ENCODE measurements at places on chromosomes 4 and X.

GRCh38 chrX:83535417-83536196 lies 27.5 kb downstream of the POU3F4 start:
- no peak for DNase-seq

DNA sequence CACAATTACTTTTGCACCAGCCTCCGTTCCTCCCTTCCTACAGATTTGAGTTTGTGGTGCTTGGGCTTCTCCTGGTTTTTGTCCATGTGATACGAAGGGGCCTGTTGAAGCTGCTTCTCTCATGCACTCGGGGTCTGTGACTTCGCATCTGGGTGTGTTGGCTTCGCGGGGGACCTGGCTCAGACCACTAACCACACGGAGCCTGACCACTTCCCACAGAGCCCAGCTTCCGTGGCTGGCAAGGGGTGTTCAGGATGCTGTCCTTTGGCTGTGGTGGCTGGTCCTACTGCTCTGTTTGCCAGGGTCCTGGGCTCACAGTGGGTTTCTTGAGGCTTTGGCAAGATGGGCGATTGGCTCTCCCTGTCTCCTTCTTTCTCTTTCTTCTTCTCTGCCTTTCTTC lies 19.8 kb upstream of the XG start:
- DNase-seq = no peak

GRCh38 chr4:169619518-169619957 lies 840 bp upstream of the CLCN3 start:
- DNase-seq = peak; percentile 59

- DNase-seq = no peak
Measured at GRCh38 chr4:76341063-76341462, 34.5 kb downstream of the STBD1 start.

DNA sequence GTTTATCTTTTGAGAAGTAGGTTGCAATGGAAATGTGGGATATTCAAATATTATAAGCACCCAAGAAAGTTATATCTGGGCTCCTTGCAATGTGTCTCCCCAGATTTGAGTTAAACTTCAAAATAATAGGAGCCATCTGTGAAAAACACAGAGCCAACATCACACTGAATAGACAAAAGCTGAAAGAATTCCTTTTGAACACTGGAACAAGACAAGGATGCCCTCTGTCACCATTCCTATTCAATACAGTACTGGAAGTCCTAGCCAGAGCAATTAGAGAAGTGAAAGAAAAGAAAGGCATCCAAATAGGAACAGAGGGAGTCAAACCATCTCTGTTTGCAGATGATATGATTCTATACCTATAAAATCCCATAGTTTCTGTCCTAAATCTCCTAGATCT lies 114.3 kb upstream of the IL1RAPL1 start:
- DNase-seq = no peak

DNA sequence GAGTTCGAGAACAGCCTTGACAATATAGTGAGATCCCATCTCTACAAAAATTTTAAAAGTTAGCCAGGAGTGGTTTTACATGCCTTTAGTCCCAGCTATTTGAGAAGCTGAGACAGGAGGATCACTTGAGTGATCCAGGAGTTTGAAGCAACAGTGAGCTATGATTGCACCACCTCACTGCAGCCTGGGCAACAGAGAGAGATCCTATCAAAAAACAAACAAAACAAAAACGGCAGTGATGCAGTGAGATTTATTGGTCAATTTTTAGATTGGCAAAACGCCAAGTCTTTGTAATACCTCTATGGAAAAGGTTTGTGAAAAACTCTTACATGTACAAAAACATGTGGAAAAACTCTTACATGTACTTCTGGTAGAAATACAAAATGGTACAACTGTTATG lies 91.3 kb downstream of the PTPN13 start:
- DNase-seq = no peak

DNA sequence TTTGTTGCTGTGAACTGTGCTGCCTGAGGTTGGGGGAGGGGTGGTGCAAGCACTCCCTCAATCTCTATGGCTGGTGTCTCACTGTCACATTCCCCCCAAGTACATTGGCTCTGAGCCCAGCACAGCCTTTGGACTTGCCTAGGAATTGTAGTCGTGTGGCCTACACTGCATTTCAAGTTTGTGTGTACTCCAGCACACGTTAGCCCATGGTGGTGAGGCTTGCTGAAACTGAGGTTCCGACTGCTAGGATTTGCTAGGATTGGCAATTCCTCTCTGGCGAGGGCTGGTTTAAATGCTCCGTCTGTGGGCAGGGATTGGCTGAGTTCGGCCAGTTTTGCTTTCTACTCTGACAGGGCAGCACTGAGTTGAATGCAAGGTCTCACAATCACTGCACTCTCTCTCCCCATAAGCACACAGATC lies 121.7 kb upstream of the CXXC4 start:
- DNase-seq = no peak

- no peak for DNase-seq
Measured at GRCh38 chrX:20857746-20858145, 516.5 kb upstream of the CNKSR2 start.

GRCh38 chrX:118250445-118250844 lies 95.5 kb upstream of the WDR44 start:
- no peak for DNase-seq

DNA sequence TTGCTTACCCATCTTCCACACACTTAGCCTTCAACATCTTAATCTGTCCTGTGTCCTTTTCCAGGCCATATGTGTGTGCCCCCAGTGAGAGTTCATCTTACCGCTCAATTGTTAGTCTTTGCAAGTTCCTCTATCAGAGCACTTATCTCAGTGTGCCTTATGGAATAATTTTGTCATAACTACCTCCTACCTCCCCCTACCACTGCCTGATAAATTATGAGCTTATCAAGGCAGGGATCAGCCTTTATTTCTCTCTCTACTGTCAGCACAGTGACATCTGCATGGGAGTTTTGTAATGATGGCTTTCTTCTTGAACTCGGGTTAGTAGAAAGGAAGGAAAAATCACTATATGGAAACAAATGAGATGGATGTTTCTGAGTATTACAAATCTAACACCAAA lies 53.2 kb downstream of the MTM1 start:
- no peak for DNase-seq

DNA sequence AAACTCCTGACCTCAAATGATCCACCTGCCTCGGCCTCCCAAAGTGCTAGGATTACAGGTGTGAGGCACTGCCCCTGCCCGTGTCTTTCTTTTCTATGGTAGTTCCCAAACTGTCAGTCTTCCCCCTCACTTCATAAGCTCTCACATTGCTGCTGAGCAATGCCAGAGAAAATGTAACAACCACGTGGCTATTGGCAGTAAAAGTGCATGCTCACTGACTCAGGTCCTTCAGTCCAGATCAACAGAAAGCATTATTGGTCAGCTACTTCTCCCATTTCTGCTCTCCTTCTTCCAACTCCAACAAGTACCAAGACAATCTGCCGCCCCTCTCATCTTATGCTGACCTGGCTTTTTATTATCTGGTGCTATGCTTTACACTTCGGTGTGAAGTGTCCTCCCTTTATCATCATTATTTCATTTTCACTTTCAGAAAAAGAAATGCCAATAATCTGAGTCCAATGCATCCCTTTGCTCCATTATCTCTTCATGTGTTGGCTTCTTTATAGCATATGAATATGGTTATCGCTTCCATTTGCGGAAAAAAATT lies 133.8 kb upstream of the UGT8 start:
- DNase-seq = no peak

DNA sequence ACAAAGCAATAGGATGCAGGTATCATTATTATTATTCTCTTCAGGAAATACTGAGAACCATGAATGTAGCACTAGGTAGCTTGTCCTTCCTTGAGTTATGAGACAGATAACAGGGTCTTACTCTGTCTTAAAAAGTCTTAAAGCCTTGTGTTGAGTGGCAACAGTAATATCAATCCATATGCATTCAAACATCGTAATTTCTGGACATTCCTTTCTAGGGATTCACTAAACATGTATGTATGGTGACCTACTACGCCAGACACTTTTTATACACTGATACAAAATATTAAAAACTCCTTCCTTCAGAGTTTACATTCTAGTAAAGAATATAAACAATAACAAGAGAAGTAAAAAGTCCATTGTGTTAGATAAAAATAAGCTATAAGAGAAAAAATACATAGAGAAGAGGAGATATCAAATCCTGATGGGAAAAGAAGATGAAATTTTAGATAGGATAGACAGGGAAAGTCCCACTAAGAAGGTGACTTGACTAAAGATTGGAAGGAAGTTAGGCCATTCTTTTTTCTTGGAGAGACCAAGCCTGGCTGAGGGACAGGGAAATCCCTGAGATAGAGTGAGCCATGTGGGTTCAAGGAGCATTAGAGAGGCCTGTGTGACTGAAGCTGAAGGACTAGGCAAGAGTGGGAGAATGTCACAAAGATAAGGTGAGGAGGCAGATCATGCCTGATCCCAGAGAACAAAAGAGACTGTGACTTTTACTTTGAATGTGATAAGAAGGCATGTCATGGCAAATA lies 5.0 kb upstream of the DDX60L start:
- no peak for DNase-seq

DNA sequence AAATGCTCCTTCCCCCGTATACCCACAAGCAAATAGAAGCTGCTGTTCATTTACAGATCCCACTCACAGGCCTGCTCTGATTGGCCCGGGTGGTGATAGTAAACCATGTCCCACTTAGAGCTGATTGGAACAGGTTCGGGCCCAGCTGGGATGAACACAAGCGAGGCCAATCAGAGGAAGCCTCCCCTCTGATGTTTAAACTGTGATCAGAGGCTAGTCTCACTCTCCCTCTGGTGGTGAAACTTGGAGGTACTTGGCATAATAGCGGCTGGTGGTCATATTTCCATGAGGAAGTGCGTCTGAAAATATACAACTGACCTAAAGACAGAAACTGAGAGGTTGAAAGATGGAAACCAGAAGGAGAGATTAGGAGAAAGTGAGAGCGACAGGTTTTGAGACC lies 51.5 kb upstream of the TRPC3 start:
- DNase-seq = peak; percentile 38

- no peak for DNase-seq
Measured at GRCh38 chr4:152983221-152983620, 47.1 kb downstream of the FHDC1 start.

- no peak for DNase-seq
Measured at GRCh38 chr4:134243742-134244713, 42.4 kb upstream of the PABPC4L start.

DNA sequence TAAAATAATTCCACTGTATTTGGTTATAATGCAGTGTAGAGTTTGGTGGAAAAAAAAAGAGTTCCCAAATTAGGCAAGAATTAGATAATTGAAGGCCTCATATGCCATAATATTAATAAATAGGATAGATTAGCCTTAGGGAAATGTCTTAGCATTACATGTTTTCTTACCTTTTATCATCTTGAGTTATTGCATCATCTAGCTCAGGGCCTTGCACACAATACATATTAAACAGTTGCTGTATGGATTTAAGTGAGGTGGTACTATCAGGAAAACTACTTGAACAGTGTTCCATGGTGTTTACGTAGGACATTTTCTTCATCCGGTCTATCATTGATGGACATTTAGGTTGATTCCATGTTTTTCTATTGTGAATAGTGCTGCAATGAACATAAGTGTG lies 419.4 kb downstream of the EPHA5 start:
- DNase-seq = no peak

- no peak for DNase-seq
Measured at GRCh38 chr4:172153719-172154118, 340.5 kb downstream of the GALNTL6 start.

- DNase-seq = no peak
Measured at GRCh38 chr4:105170711-105171110, 24.0 kb downstream of the TET2 start.

GRCh38 chr4:735583-735982 lies 30.0 kb downstream of the PCGF3 start:
- DNase-seq = no peak

- no peak for DNase-seq
Measured at GRCh38 chr4:108830509-108831244, 67.8 kb upstream of the ETNPPL start.

DNA sequence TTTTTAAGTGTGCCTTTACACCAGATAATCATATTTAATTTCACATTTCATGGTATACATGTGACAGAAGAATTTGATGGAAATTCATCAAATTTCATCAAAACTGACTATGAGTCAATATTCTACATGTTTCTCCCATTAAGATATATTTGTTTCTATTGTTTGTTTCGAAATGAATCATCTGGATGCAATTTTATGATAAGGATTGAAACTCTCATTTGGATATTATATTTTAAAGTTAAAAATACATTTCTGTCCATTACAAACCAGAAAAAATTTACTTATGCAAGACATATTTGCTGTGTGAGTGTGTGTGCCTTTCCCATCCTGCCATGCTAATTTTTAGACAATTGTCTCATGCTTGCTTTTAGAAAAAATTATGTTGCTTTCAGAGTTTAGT lies 52.2 kb downstream of the SULT1B1 start:
- no peak for DNase-seq

GRCh38 chr4:140315970-140316369 lies 57.5 kb upstream of the SCOC start:
- DNase-seq = no peak

DNA sequence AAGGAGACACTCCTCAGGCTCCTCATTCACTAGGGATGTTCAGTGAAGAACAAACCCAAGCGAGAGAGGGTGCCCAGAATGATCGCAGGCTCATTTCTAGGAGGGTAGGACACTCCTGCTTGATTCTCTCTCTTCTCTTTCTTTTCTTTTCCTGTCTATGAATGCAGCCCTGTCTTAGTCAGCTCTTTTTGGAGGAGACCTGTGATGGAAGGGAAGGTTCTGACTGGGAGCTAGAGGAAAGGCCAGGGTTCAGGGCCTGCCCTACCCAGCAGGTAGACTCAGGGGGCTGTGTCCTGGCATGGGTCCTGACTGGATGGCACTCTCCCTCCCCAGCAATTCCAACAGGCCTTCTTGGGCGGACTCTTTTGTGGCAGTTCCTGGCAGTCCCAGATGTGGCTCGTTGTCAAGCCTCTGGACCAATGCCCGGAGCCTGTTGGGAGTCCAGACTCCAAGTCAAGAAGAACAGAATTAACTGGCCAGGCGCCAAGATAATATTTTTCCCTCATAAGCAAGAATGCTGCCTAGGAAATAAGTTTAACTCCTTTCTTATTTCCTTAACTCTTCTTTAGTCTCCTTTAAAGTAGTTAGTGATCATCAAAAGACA lies 139.4 kb upstream of the SCML1 start:
- no peak for DNase-seq

DNA sequence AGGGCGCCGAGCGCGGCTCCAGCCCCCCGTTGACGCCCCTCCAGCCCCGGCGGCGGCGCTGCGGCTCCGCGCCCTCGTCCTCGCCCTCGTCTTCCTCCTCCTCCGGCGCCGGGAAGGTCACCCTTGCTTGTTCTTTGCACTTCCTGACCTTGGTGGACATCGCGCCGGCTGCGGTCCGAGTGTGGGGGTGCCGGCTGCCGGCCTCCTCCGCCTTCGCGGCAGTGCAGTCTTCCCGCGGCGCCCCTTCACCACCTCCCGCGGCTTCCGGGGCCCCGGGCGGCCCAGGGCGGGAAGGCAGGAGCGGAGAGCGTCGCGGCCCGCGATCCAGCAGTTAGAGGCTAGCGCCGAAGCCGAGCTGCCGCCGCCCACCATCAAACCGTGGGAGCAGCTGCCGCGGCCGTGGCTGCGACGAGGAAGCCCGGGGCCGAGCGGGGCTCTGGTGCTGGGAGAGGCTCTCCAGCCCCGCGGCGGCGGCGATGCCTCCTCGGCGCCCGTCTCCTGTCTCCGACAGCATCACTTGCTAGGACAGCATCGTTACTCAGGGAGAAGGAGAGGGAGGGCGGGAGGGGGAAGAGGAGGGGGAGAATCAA lies at the start of gene TRPC3:
Gene TRPC3, minus strand, starts transcription at position 540 of the 590 bp plus-strand sequence. Its CDS starts 380 bp downstream, at position 160.
- DNase-seq = peak; percentile 48

Measured in CD4-positive, alpha-beta T cell treated with Interleukin-17A for 4 hours (primary cell).